ENCODE measurements at places on chromosomes 16 and 17.

- H3K27me3 ChIP-seq, result no peaks in the 10 kb centered on the region
- peaks cover 23% of the 10 kb centered on the region for H3K4me1 ChIP-seq
- no peaks in the 10 kb centered on the region for H3K36me3 ChIP-seq
- DNase-seq, result no peak
- H3K4me3 ChIP-seq, result no peak overlapping the region
- H3K27ac ChIP-seq, result peak overlapping the region; percentile 75
Measured at GRCh38 chr16:53865494-53865863, 161.5 kb downstream of the FTO start.

DNA sequence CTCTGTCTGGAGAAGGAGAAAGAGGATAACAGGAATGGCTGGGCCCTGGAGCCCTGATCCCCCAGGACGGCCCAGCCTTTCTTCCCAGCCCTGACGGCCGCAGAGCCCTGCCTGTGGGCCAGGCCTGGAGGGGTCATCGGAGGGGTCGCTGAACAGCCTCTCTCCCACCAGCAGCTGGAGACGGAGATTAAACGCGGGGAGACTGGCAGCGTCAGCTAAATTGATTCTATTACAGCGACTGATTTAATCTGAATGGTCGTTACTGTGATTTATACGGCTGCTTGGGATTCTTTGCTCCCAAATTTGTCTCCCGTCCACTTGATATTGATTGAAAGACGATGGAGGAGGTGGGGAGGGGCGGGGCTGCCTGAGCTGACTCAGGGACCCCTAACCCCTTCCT, 7.1 kb upstream of the CDH15 start:
- peaks cover 5% of the 10 kb centered on the region for H3K27me3 ChIP-seq
- H3K4me1 ChIP-seq, result no peaks in the 10 kb centered on the region
- no peak overlapping the region for H3K4me3 ChIP-seq

- no peak overlapping the region for H3K27ac ChIP-seq
- no peak overlapping the region for H3K4me3 ChIP-seq
- no peaks in the 10 kb centered on the region for H3K36me3 ChIP-seq
- no peak for DNase-seq
- H3K27me3 ChIP-seq, result peaks cover 5% of the 10 kb centered on the region
Measured at GRCh38 chr17:36980280-36980761, 31.6 kb downstream of the AATF start.

DNA sequence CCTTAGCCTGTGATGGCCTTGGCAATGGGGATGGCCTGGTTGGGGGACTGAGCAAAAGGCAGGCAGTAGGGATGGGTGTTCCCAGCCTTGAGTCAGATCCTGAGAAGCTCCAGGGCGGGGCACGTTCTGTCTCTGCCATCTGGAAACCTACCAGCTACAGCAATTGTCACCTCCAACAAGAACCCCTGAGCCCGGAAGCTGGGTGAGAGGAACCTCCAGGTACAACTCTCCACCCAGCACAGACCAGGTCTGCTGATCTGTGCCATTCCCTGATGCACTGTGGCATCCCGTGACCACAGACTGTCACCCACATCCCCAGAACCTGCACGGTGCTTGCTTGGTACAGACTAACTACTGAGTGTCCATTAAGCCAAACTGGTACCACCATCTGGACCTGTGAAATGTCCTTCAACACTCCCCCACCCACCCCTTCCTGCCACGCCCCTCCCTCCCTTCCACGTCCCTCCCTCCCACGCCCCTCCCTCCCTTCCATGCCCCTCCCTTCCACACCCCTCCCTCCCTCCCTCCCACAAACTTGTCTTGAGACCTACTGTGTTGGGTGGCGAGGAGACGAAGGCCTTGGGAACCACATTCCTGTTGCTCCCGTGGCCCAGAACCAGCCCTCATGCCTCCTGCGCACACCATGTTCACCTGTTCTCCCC, 16.6 kb downstream of the MYO15B start:
- H3K36me3 ChIP-seq, result peaks cover 5% of the 10 kb centered on the region
- no peak overlapping the region for H3K4me3 ChIP-seq
- H3K27ac ChIP-seq, result no peak overlapping the region
- no peak for DNase-seq
- peaks cover 2% of the 10 kb centered on the region for H3K27me3 ChIP-seq
- H3K4me1 ChIP-seq, result no peaks in the 10 kb centered on the region

GRCh38 chr16:17512636-17513220, 42.0 kb upstream of the XYLT1 start:
- H3K27ac ChIP-seq, result no peak overlapping the region
- H3K27me3 ChIP-seq, result peaks cover 2% of the 10 kb centered on the region
- H3K36me3 ChIP-seq, result no peaks in the 10 kb centered on the region
- no peak for DNase-seq
- no peaks in the 10 kb centered on the region for H3K4me1 ChIP-seq
- no peak overlapping the region for H3K4me3 ChIP-seq

GRCh38 chr17:35372846-35373533, 431 bp downstream of the SLFN11 start:
- no peak for DNase-seq
- H3K27me3 ChIP-seq, result no peaks in the 10 kb centered on the region
- H3K4me3 ChIP-seq, result no peak overlapping the region
- H3K27ac ChIP-seq, result no peak overlapping the region

DNA sequence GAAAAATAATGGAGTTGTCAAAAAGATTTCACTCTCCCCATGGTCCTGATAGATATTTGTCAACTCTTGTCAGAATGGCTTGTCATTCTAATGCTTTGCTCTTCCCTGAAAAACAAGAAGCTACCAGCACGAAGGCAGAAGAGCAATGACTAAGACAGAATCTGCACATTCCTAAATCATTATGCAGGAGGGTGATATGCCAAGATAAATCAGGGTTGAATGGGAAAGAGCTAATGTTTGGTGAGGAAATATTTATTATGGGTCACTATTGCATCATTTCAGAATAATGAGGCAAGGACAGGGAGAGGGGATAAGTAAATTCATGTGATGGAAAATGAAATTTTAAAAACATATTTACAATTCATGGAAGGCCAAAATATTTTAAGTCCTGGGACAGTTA, 297.5 kb upstream of the XYLT1 start:
- H3K4me1 ChIP-seq, result no peaks in the 10 kb centered on the region
- no peak for DNase-seq
- no peak overlapping the region for H3K4me3 ChIP-seq
- H3K36me3 ChIP-seq, result no peaks in the 10 kb centered on the region

DNA sequence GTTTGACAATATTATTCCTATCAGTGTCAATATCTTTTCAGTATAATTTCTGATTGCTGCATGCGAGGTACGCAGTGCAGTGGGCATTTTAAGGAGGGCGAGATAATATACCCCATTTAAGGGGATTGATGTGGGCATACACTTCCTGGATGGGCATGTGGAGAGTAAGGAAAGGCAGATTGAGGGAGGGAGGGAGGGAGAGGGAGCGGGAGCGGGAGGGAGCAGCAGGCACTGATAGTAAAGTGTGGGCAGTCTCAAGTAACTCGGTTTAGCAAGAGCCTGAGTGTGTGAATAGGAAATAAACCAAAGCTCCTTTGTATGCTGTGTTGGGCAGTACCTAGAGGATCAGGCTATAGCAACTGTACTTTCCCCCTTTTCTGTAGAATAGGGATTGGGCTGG, 5.1 kb downstream of the BPTF start:
- peaks cover 30% of the 10 kb centered on the region for H3K4me1 ChIP-seq
- no peak for DNase-seq
- no peak overlapping the region for H3K4me3 ChIP-seq
- peaks cover 2% of the 10 kb centered on the region for H3K27me3 ChIP-seq

GRCh38 chr16:23156110-23156509, 6.9 kb upstream of the USP31 start:
- H3K4me1 ChIP-seq, result peaks cover 6% of the 10 kb centered on the region
- no peak overlapping the region for H3K4me3 ChIP-seq
- no peaks in the 10 kb centered on the region for H3K27me3 ChIP-seq
- H3K36me3 ChIP-seq, result no peaks in the 10 kb centered on the region

GRCh38 chr17:27367121-27367981, 73.4 kb downstream of the WSB1 start:
- peaks cover 5% of the 10 kb centered on the region for H3K27me3 ChIP-seq
- no peak overlapping the region for H3K27ac ChIP-seq
- DNase-seq, result no peak
- no peak overlapping the region for H3K4me3 ChIP-seq
